ENCODE measurements at places on chromosomes 6 and 20.

GRCh38 chr6:148848915-148849314 is 102.1 kb downstream of the UST start:
- no peak for DNase-seq

DNA sequence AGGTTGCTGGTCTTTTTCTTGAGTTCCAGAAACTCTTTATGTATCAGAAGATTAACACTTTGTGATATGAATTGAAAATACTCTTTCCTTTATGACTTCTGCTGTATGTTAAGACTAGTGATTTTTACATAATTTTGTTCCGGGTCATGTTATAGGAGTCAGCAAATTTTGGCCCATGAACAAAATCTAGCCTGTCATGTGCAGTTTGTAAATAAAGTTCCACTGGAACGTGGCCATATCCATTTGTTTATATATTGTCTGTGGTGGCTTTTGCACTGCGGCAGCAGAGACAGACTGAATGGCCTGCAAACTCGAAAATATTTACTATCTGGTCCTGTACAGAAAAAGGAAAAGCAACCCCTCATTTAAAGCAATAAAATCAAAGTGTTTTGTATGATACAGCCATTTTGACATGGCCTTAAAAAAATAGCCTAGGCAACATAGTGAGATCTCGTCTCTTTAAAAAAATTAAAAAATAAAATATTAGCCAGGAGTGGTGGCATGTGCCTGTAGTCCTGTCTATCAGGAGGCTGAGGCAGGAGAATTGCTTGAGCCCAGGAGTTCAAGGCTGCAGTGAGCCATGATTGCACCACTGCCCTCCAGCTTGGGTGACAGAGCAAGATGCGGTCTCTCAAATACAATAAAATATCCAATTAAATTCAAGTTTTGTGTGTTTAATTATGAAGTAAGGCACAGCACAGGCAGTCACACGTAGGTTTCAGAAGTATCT is 36.9 kb downstream of the SNX9 start:
- no peak for DNase-seq

GRCh38 chr20:54047048-54047447 is 23.3 kb downstream of the BCAS1 start:
- no peak for DNase-seq

- peak; percentile 83 for DNase-seq
Measured at GRCh38 chr20:57398231-57398821, 7.1 kb downstream of the RBM38 start.

GRCh38 chr20:32607727-32608663 is 22.9 kb upstream of the NOL4L start:
- no peak for DNase-seq

- DNase-seq: no peak
Measured at GRCh38 chr6:42845327-42845694, 34.1 kb upstream of the RPL7L1 start.

- no peak for DNase-seq
Measured at GRCh38 chr6:170080169-170080827, 210.6 kb downstream of the DLL1 start.

GRCh38 chr6:118660218-118660569 is 8.8 kb upstream of the CEP85L start:
- peak; percentile 51 for DNase-seq

DNA sequence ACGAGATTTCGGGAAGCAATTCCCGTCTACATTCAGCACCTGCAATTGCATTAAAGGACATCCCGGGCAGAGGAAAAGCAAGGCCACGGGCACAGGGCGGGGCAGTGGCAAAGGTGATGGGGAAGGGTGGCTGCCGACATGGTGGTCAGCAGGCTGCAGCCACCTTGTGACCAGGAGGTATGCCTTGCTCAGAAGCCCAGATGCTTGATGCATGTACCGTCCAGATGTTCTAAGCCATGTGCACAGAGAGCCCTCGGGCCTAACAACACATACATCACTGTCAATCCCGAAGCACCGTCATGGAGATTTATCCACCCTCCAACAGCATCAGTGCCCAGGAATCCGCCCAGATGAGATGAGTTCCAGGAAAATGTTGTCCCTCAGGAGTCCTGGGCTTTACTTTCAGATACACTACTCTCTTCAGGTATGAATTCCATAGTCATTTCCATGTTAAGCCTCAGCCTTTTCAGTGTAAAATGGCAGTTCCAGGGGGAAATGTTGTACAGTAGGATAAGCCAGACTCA is 77.8 kb upstream of the FRMD1 start:
- no peak for DNase-seq

- DNase-seq: no peak
Measured at GRCh38 chr6:73400656-73401055, 6.0 kb downstream of the DDX43 start.

GRCh38 chr6:43541774-43542471 is 25.0 kb downstream of the POLR1C start:
- no peak for DNase-seq

DNA sequence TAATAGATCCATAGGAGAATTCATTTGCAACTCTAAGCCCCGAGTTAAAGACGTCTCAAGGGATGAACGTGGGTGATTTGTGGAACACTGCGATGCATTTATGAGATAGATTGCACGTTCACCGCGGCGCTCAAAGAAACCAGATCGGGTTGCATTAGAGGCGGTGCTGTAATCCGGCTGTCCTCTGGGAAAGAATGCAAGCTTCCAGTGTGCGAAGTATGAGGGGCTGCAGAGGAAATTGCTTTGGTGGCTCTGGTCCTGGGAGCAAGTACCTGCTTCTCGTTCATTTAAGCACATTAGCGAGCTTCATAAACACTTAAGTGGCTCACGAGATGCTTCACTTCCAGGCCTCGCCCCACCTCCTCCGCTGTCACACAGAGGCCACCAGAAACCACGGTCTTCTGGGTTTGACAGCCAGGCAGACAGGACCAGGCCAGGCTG is 182.3 kb downstream of the CDH4 start:
- DNase-seq: no peak

- DNase-seq: no peak
Measured at GRCh38 chr6:436308-437036, 44.9 kb downstream of the IRF4 start.

DNA sequence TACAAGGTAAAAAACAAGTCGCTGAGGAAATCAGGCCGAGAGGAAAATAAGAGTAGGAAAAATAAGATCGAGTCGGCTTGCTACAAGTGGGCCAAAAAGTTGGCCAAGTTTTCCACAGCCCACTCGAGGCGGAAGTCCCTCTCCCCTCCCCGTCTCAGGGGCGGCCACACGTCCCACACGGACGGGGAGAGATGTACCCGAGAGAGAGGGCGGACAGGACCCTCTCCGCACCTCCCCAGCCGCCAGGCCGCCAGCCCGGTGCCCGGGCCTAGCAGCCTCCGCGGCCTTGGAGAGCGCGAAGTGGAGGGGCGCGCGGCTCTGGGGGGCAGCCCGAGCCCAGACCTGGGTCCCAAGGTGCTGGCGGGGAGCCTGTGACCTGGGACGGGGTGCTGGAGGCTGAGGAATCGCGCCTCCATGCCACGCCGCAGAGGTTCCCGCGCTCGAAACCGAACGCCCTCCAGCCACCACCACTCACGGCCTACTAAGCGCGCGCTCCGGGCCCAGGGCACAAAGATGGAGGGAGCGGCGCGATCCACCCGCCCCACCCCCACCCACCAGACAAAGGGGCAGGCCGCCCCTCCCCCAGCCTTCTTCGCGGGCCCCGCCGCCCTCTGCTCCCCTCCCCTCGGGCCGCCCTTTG is 1.9 kb upstream of the HMGA1 start:
- DNase-seq: no peak

GRCh38 chr6:168145747-168146596 is 67.0 kb upstream of the FRMD1 start:
- DNase-seq: no peak

DNA sequence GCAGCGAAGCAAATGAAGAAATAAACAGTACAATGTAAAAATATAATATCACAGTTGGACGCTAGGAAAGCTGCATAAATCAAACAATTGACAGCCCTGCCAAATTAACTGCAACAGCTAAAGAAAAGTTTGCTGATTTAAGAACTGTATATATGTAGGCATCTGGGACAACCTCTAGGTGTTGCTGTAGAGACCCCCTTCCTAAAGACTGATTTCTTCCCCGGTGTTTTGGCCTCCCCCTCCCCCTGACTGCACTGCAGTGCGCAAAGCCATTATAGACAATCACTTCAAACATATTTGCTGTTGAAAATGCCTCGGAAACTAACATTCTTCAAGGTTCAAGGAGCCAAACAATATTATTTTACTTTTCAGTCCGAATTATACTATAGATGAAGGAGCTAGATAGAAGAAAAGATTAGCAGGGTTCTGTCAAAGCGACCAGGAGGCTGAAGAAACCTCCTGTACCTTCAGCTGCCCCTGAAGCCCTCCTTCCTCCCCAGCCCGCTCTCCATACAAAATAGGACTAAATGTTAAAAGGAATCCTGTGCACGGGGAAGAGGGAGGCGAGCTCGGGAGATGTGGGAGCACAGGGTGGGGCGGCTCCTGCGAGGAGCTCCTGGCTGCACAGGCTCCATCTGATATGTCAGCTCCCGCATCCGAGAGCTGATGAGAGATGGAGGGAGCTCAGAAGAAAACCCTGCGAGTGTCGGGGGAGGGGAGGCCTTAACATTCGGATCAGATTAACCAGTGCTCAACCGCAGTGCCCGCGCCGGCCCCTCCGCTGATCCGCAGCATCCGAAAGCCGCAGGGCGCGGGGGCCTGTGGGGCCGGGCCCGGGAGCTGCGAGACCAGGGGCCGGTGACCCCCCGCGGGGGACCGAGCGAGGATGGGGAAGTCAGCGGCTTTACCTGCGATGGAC is 822 bp downstream of the ELOVL4 start:
- peak; percentile 27 for DNase-seq

DNA sequence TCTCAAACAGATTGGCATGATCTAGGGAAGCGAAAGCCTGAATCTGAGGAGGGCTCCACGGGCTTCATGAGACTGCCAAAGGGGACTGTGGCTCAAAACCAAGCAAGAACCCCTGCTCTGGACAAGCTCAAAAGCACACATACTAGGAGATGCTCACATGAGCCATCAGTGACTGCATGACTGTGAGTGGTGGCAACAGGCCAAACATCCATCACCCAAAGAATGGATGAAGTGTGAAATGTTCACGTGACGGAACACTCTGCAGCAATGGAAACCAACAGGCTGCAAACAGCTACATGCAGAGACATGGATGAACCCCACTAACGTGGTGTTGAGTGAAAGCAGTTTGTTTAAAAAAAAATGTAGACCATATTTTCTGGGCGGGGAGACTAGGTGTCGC is 136.3 kb downstream of the PREX1 start:
- no peak for DNase-seq

DNA sequence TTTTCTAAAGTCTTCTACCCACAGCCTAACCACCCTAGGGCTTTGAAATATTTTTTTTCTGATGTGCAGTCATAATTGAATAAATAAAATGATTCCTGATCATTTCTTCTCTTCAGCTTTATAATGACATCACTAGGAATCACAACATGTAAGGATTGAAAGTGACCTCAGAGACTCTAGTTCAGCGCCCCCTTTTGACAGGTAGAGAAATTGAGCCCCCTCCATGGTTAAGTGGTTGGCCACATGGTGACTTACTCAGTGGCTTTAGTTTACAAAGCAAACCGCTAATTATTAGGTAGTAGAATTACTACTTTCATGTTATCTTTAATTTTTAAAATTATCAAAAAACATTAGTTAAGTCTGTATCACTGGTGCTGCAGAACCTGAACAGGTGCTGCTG is 13.3 kb upstream of the SLC2A12 start:
- DNase-seq: no peak

- no peak for DNase-seq
Measured at GRCh38 chr6:111591901-111592461, 13.7 kb downstream of the TRAF3IP2 start.

DNA sequence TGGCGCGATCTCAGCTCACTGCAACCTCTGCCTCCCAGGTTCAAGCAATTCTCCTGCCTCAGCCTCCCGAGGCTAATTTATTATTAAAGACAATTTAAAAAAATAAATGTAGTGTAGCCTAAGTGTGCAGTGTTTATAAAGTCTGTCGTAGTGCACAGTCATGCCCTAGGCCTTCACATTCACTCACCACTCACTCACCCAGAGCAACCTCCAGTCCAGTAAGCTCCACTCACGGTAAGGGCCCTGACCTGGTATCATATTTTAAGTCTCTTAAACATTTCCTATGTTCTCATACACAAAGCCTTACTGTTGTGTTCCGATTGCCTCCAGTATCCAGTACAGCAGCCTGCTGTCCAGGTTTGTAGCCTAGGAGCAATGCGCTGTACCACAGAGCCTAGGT is 168.2 kb upstream of the FOXQ1 start:
- no peak for DNase-seq

GRCh38 chr20:44549123-44549522 is 27.3 kb upstream of the SERINC3 start:
- DNase-seq: no peak

All from stimulated activated CD4-positive, alpha-beta T cell treated with anti-CD3 and anti-CD28 coated beads, Interleukin-2, amount 100 ng/mL, for 24 hours (primary cell).